ENCODE measurements at places on chromosomes 2 and 18.
A peak's percentile ranks its signal among the peaks of the same experiment; 100 is the strongest.

GRCh38 chr18:74540652-74541421 is 6.5 kb downstream of the CNDP1 start:
- no peak for DNase-seq

DNA sequence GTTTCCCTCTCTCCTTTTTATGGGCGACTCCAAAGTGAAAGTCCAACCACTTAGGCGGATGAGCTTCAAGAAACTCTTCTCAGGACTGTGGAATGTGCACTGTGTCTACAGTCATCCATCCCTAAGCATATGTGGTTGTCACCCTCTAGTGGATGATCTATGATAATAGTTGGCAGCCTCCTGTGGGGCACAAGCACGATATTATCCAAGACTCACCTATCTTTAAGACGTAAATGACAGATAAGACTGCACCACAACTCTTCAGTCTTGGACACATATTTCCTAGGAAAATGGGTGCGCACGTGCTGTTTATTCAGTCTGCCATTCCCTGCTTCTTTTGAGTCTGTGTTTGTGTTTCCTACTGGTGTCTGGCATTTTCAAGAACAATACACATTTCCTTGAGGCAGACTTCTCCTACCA is 145.5 kb upstream of the CTAGE1 start:
- peak; percentile 27 for DNase-seq

GRCh38 chr2:136693966-136694365 is 71.4 kb upstream of the THSD7B start:
- DNase-seq, result no peak

DNA sequence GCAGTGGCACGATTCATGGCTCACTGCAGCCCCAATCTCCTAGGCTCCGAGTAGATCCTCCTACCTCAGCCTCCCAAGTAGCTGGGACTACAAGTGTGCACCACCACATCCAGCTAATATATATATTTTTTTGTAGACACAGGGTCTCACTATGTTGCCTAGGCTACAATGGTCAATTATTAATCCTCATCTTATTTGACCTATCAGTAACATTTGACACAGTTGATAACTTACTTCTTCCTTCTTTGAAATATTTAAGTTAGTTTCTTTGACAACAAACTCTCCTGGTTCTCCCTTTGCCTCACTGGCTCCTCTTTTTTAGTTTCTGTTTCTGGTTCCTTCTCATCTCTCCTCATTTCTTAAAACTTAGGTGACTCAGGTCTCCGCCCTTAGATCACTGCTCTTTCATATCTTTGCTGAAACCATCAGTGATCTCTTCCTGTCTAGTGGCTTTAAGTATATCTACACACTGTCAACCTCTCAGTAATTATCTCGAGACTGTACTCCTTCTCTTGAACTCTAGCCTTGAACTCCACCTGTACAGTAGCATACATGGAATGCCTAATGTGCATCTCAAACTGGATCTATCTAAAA is 11.5 kb downstream of the PGAP1 start:
- DNase-seq, result no peak

DNA sequence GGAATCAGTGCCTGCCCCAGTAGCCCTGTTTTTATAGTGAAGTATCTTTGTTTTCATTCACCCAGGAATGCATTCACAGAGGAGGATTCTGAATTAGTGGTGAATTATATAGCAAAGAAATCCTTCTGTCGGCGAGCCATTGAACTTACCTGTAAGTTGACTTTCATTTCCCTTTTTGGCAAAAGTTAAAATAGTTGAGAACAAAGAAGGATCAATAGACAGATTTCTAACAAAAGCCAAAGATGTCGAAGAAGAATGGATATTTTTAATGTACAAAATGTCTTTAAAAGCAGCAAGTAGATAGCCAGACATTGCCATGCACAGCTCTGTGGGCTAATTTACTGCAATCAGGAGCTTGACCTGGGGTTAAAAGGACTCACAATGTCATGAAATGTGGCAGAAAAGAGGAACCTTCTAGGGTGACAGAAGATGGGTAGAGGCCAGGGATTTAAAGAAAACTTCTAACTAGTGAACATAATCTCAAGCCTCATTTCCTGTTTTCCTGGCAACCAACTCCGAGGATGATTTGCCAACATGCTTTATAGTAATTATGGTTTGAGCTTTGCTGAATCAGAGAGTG is 53.8 kb upstream of the TMEM87B start:
- no peak for DNase-seq

- no peak for DNase-seq
Observed at GRCh38 chr2:55134316-55134706, 84.1 kb upstream of the RTN4 start.

GRCh38 chr2:216545359-216545758 is 46.7 kb downstream of the RPL37A start:
- DNase-seq, result no peak

- DNase-seq, result no peak
Observed at GRCh38 chr2:85341269-85342029, 12.9 kb downstream of the RETSAT start.

- DNase-seq, result peak; percentile 99
Observed at GRCh38 chr2:64144057-64145013, at the start of gene PELI1. TSS of gene PELI1 (minus strand) at chr2:64144420. CDS start at chr2:64108310, 36,110 bp downstream.

DNA sequence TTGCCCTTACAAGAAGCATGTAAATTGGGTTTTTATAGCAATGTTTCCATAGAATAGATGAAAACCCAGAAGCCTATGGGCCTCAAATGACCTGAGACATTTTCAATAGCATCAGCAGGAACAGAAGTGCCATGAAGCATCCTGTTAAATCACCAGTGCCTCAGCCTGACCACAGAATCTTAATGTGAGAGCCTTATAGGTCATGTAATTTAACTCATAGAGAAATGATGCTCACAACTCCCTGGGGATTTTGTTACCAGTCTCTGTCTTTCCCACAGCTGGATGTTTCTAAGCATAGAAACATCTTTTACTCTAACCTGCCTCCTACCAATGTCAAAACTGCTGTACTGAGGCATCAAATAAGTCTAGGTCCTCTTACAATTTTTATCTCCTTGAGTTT is 295.8 kb upstream of the ACVR2A start:
- no peak for DNase-seq

DNA sequence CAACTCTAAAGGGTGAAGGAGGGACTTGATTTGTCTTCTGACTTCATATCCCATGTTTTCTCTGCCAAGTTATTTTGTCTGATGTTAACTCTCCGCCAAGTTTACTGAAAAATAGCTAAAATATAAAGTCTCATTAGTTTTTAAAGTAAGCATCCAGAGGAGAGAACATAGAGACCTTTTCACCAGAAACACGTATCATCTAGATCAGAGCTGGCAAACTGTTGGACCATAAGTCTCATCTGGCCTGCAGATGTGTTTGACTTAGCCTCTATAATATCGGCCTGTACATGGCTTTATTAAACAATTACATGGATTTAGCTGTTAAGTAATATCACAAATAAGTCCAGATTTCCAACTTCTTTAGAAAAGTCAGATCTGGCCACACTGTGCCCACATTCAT is 182.6 kb downstream of the PLCL1 start:
- no peak for DNase-seq
